ENCODE measurements at places on chromosomes 3 and 15.
A peak's percentile ranks its signal among the peaks of the same experiment; 100 is the strongest.

- peak; percentile 75 for DNase-seq
Observed at GRCh38 chr3:146218880-146219866, 31.7 kb downstream of the PLSCR4 start.

GRCh38 chr3:53486961-53487654 lies 7.3 kb upstream of the CACNA1D start:
- no peak for DNase-seq

- DNase-seq, result no peak
Observed at GRCh38 chr3:173221010-173221409, 80.0 kb upstream of the SPATA16 start.

GRCh38 chr3:147712357-147712756 lies 303.2 kb downstream of the ZIC1 start:
- peak; percentile 46 for DNase-seq

GRCh38 chr15:100120111-100120510 lies 221.7 kb downstream of the ADAMTS17 start:
- no peak for DNase-seq

DNA sequence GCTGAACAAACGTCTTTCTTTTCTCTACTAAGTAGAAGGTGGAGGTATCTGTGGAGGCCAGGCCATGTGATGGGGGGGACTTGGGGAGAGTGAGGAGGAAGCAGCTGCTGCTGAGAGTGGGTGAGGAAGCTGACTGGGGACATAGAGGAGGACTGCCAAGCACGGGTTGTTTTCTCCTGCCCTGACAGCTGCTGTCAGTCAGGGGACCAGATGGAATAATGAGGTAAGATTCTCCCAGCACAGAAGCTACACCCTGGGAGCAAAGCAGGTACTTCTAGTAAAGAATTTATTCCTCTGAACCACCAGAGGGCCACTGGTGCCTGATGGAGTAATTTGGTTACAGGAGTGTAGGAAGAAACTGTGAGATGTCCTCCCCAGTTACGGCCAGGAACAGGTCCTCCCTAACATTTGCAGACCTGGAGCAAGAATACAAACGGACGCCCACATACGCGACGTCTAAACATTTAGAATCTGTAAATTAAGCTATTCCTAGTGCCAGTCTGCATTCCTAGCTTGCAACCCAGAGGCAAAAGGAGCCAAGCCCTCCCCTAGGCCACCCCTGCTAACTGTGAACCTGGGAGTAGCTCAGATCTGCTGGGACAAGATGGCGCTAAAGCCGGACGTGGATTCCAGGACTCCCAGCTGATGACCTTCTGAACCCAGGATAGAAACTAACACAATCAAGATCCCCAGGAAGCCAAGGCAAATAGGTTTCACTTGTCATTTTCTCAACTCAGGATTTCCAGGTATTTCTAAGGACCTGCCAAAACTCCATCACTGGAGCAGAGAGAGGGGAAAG lies 14.8 kb downstream of the CRYGS start:
- no peak for DNase-seq

DNA sequence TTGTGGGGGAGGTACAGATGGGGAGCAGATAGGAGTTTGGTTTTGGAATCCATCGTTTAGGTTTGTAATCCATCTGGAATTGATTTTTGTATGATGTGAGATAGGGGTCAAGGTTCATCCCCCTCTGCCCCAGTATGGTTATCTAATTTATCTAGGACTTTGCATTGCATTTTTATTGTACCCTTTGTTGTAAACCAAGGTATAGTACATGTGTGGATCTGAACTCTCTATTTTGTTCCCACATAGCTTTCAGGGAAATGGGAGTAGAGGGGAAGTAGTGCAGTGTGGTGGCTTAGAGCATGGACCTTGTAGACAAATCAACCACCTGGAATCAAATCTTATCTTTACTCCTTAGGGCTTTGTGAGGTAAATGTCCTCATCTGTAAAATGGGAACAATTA lies 65.7 kb downstream of the RAD54L2 start:
- DNase-seq, result no peak

DNA sequence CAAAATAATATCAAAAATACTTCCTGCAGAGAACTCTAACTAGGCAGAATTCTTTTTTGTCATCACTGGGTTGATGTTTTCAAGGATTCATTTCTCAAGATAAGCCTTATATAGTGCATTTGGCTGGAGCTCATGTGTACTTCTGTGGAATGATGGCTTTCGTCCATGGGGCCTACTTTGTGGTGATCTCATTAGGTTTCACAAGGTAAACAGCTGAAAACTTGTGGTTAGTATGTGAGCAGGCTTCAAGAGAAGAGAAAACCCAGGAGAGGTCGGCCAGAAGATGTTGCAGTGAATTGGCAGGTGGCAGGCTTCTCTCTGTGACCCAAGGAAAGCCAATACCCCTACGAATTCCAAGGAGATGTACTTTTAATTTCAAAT lies 121.4 kb upstream of the PHLDB2 start:
- DNase-seq, result peak; percentile 66

GRCh38 chr3:42871592-42872196 lies 4.0 kb downstream of the CYP8B1 start:
- no peak for DNase-seq

DNA sequence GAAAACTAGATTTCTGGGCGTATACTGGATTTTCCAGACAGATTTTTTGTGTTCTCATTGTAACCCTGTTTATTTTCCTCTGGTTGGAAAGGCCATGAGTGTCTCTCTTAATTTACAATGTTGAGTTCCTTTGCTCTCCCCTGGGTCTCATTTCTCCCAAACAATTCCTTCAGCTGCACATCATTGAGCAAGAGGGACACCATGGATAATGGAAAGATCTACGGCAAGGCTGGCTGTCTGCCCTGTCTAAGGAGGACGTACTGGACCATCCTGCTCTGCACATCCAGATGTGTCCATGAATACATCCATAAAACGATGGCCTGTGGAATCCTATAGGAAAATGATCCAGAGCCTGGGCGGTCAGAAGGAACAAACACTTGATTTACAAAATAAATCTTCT lies 258.1 kb upstream of the MCTP2 start:
- DNase-seq, result no peak

DNA sequence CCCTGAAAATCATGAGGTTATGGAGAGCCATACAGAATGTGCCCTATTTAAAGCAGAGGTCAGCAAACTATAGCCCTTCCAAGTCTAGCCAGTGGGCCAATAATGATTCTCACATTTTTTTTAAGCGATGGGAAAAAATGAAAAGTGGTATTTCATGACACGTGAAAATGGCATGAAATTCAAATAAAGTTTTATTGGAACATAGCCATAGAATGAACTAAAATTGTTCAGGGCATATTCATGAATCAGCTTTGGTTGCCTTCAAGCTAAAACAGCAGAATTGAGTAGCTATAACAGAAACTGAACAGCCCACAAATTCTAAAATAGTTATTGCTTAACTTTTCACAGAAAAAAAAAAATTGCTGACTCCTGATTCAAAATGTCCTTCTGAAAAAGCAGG lies 104.5 kb downstream of the TFG start:
- DNase-seq, result no peak

GRCh38 chr15:78923480-78924360 lies 21.1 kb downstream of the CTSH start:
- DNase-seq, result no peak

- DNase-seq, result no peak
Observed at GRCh38 chr15:52262364-52262763, 33.2 kb downstream of the MYO5C start.

DNA sequence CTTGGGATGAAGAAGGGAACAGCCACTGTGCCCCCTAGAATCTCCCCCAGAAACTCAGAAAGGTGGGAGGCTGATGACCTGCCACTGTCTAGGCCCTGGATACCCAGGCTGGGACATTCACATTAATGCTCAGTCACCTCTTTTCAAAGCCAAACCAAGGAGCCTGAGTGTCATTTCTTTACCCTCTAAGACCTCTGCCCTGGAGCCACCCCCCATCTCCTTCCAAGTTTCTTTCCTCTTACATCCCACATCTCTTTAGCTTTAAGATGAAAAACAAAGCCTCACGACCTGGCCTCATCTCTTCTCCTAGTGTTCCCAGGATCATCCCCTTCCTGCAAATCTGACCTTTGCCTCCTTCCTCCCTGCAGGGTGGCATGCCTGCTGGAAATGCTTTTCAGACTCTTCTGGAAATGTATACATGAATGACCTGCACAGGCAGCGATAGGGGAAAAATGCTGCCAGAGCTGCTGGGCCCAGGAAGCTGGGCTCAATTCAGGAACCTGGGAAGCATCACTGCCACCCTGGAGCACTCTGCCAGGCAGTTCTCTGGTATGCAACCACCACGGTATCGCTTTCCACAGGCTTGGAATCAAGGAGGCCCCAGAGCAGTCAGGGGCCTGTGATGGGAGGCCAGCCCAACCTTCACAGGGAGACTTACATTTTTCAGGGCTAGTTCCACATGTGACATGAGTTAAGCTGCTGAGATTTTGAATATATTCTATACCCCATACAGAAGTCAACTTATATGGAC lies 67.6 kb downstream of the DAPK2 start:
- no peak for DNase-seq

GRCh38 chr3:43036621-43037423 lies 57.7 kb downstream of the GASK1A start:
- no peak for DNase-seq

GRCh38 chr3:182818296-182818978 lies 25.1 kb downstream of the ATP11B start:
- no peak for DNase-seq

All from aorta (tissue), 5 donors.